ENCODE measurements at places on chromosomes 13 and 19. TPM values are rescaled to one million over a fixed set of nuclear protein-coding genes. Genes with fewer than 3 reads are reported as not detected.

The ZNF599 gene
- 5.4 TPM for total RNA-seq

- DNase-seq = no peak
Observed at GRCh38 chr13:60590800-60591747, 194.1 kb downstream of the TDRD3 start.

GRCh38 chr13:71054358-71054757 lies 812.6 kb downstream of the DACH1 start:
- no peak for DNase-seq

- DNase-seq = no peak
Observed at GRCh38 chr13:47598340-47598911, 402.6 kb downstream of the SUCLA2 start.

- no peak for DNase-seq
Observed at GRCh38 chr13:87168390-87168789, 502.8 kb upstream of the SLITRK5 start.

DNA sequence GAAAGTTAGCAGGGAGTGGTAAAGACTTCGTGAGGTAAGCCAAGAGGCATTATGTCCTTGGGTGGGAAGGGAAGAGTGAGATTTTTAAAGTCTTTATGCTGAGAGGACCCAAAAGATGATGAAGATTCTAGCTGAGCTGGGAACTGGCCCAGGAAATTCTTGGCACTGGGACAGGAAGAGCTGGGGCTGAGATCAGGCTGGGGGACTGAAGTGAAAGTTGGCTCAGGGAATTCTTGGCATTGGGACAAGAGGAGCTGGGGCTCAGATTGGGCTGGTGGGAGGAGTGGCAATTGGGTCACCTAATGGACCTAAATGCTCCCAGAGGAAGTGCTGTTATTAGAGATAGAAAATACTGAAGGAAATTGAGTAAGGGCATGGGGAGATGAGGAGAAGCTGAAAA lies 8.8 kb downstream of the SCEL start:
- DNase-seq = no peak
